ENCODE measurements at places on chromosomes 7 and 10.

DNA sequence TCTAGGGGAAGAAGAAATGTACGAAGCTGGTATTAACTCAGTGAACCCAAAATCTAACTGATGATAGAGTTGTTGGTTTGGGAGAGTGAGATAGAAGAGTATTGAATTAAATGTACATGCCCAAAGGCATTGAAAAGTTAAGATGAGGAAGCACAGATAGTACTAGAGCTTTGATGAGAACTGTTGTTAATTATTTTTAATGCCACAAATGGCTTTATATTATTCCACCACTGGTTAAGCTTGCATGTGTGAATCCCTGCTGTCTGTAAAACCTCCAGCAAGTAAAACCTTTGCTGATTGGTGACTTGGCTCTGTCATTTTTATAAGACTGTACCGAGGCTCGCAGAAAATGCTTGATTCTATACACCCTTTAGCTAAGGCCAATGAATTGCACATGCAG is 382.7 kb upstream of the LRGUK start:
- no peak for DNase-seq

DNA sequence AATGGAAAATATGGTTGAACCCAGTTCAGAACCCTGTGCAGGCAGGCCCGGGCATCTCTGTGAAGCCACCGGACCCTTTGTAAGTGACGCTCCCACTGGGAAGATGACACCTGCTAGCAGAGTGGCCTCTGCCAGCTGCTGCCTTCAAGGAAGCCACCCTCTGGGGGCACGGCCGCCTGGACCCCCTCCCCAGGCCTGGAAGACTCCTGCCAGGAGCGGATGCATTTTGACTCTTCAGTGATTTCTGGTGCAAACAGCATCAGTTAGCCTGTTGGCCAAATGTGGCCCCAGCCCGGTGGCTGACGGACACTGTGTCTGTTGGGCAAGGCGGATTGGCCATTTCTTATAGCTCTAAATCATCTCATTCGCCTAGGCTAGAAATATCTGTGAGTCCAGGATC is 514.1 kb upstream of the FOXK1 start:
- no peak for DNase-seq

- DNase-seq: no peak
Measured at GRCh38 chr7:71343039-71343438, 211.1 kb downstream of the GALNT17 start.

GRCh38 chr7:116307253-116307652 is 96.9 kb downstream of the TES start:
- DNase-seq: no peak

GRCh38 chr10:114920459-114920858 is 17.5 kb upstream of the TRUB1 start:
- DNase-seq: peak; percentile 18
